Spinal cord (tissue), 10 donors: ENCODE measurements at places on chromosomes 5 and 9. TPM values are rescaled to one million over a fixed set of nuclear protein-coding genes. Genes with fewer than 3 reads are reported as not detected.

- no peak for DNase-seq
- H3K27me3 ChIP-seq: no peaks in the 10 kb centered on the region
- H3K4me3 ChIP-seq: no peak overlapping the region
- no peaks in the 10 kb centered on the region for H3K36me3 ChIP-seq
These were observed 48.2 kb upstream of the JAK2 start for GRCh38 chr9:4936823-4937222.

DNA sequence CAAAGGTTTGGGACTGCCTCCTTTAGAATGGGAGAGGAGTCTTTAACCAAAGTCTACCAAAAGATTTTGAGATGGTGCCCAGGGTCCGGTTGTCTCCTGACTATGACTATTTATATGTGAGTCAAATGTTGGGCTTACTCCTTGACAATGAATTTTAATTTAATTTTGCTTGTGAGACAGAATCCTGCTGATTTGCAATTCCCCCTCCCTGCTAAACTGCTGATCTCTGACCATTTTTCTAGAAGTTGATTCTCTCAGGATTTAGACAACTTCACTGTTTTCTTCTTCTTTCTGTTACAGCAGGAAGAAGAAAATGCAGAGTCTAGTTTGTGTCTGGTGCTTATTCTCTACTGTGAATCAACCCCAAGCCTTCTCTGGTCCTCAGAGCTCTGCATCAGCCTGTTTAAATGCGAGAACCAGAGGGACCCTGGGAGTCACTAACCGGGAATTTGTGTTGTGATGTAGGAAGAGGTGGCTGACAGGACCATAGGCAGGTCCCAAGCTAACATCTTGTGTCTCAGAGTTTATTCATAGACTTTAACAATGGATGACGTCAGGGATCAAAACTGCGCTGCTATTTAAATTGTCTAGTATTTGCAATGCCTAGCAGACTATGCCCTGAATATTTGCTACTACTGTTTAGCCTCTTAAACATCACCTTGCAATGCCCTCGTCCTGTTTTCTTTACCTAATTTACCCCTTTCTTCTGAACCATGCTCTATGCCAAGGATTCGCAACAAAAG, 124.0 kb upstream of the TAF11L2 start:
- no peak overlapping the region for H3K4me3 ChIP-seq
- no peak for DNase-seq
- no peaks in the 10 kb centered on the region for H3K27me3 ChIP-seq
- H3K36me3 ChIP-seq: no peaks in the 10 kb centered on the region
- no peak overlapping the region for H3K27ac ChIP-seq

GRCh38 chr5:66511491-66511890, 84.7 kb upstream of the MAST4 start:
- no peaks in the 10 kb centered on the region for H3K27me3 ChIP-seq
- no peaks in the 10 kb centered on the region for H3K4me1 ChIP-seq
- DNase-seq: no peak
- no peak overlapping the region for H3K27ac ChIP-seq

DNA sequence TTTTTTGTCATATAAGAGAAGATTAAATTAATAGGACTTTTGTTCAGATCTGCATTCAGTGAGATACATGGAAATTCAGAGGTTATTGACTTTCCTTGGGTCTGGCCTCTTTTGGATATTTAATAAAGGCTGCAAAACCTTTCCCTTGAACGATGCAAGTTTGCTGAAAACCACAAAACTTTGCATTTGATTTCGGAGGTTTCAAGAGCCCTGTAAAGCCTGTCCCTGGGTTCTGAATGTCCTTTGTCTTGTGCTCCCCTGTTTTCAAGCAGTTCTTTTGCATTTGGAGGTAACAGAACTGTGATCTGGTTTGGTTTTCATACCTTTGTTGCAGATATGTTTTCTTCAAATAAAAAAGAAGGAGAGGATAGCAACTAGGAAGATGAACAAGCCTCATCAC, 188.1 kb upstream of the DMRT1 start:
- no peaks in the 10 kb centered on the region for H3K36me3 ChIP-seq
- H3K4me3 ChIP-seq: no peak overlapping the region
- no peaks in the 10 kb centered on the region for H3K27me3 ChIP-seq

DNA sequence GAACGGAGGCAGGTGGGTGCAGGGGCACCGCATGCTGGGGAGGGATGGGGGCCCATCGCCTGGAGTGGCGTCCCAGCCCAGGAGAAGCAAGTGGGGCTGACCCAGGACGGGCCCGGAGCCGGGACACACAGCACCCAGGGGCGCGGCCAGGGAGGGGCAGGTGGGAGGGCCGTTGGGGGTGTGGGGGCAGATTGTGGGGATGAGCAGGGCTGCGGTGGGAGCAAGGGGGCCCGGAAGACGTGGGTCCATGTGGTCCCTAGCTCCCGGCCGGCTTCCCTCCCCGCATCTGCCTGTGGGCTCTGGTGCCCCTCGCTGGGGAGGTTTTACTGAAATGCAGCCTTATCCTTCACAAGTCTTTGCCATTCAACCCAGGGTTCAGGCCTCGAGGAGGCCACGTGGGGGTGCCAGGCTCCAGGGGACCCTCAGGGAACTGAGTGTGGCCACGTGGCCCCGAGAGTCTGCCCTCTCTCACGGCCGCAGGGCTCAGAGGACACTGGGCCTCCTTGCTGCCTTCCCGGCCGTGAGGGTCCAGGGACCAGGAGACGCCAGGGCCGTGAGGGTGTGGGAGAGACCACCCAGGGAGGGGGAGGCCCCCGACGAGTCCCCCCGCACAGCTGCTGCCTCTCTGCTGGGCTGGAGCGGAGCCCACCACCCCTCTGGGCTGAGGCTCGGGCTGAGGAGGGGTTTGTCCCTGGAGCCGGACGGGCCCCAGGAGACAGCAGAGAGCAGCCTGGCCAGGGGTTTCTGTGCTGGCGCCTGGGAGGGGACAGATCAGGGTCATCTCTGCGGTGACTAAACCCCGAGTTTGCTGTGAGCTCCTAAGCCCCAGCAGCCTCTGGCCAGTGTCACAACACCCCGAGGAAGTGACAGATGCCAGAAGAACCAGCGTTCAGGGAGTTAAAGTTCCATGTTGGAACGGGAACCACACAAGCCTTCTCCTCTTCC, 35.2 kb downstream of the SLC9A3 start:
- H3K4me1 ChIP-seq: peaks cover 21% of the 10 kb centered on the region
- peaks cover 7% of the 10 kb centered on the region for H3K27me3 ChIP-seq
- H3K27ac ChIP-seq: no peak overlapping the region
- DNase-seq: no peak
- H3K36me3 ChIP-seq: peaks cover 3% of the 10 kb centered on the region

GRCh38 chr9:13386935-13387733, 107.6 kb upstream of the MPDZ start:
- no peak for DNase-seq
- no peaks in the 10 kb centered on the region for H3K4me1 ChIP-seq
- no peak overlapping the region for H3K27ac ChIP-seq
- no peak overlapping the region for H3K4me3 ChIP-seq
- no peaks in the 10 kb centered on the region for H3K36me3 ChIP-seq

- no peak for DNase-seq
- H3K36me3 ChIP-seq: no peaks in the 10 kb centered on the region
- no peak overlapping the region for H3K4me3 ChIP-seq
- no peaks in the 10 kb centered on the region for H3K4me1 ChIP-seq
- no peak overlapping the region for H3K27ac ChIP-seq
These were observed 238.6 kb downstream of the ADAMTS6 start for GRCh38 chr5:65243161-65243560.

- no peak overlapping the region for H3K27ac ChIP-seq
- no peak overlapping the region for H3K4me3 ChIP-seq
- no peaks in the 10 kb centered on the region for H3K36me3 ChIP-seq
These were observed 21.9 kb downstream of the CD14 start for GRCh38 chr5:140611020-140611521.

DNA sequence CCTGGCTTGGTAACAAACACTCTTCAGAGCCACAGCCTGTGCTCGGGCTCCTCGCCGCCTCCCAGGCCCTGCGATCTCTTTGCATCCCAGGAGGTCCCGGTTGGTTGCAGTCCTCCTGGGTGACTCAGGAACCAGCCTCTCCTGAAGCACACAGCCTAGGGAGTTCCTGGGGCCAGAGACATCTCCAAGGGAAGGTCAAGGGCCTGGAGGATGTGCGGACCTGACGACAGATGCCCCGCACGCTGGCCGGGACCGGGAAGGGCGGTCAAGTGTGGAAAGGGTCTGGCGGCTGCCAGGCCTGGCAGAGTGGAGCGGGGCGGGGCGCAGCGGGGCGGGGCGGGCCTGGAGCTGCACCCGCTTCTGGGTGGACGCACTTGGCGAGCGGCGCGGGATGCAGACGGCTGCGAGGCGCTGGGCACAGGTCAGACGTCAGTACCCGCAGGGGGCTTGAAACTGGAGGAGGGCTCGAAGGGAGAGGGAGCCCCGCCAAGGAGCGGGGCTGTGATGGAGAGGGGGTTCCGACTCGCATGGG, 45.0 kb upstream of the PRSS3 start:
- peaks cover 8% of the 10 kb centered on the region for H3K4me1 ChIP-seq
- peaks cover 22% of the 10 kb centered on the region for H3K27me3 ChIP-seq
- H3K36me3 ChIP-seq: no peaks in the 10 kb centered on the region
- H3K4me3 ChIP-seq: peak overlapping the region; percentile 22
- no peak for DNase-seq

GRCh38 chr5:121108725-121109124, 644.6 kb downstream of the PRR16 start:
- no peak for DNase-seq
- no peak overlapping the region for H3K4me3 ChIP-seq
- H3K4me1 ChIP-seq: no peaks in the 10 kb centered on the region
- no peaks in the 10 kb centered on the region for H3K36me3 ChIP-seq
- no peaks in the 10 kb centered on the region for H3K27me3 ChIP-seq

GRCh38 chr5:67728326-67728890, 487.1 kb upstream of the PIK3R1 start:
- peak; percentile 56 for DNase-seq
- no peak overlapping the region for H3K27ac ChIP-seq
- no peaks in the 10 kb centered on the region for H3K36me3 ChIP-seq

DNA sequence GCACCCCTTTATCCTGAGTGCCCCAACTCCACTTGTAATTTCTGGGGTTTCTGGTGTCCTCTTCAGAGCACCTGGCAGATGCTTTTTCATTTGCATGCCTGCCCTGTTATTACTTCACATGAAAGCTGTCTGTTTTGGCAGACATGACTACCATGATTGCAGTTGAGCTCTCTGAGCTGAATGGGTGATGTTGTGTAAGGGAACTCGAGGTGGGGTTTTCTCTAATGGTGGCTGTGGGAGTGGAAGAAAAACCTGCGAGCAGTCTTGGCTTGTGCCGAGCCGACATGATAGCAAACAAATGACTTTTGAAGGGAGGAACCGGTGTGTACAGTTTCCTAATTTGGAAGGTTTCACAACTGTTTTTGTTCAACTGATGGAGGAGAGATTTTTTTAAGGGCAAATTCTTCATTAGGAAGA, 196.2 kb downstream of the AOPEP start:
- DNase-seq: no peak
- H3K36me3 ChIP-seq: peaks cover 12% of the 10 kb centered on the region

The CLINT1 gene
- 46.2 TPM for total RNA-seq

The AJM1 gene
- 2.2 TPM for total RNA-seq

The ADAMTS16 gene
- total RNA-seq: 8.0 TPM

The CCNO gene
- 2.3 TPM for total RNA-seq

The FCN1 gene
- total RNA-seq: 1.2 TPM

The DAP gene
- 37.2 TPM for total RNA-seq

The ZNF454 gene
- 10.0 TPM for total RNA-seq

The CDH18 gene
- total RNA-seq: 90.3 TPM

The AGXT2 gene
- 0.11 TPM for total RNA-seq
